ENCODE measurements at places on chromosomes 1 and 21.

DNA sequence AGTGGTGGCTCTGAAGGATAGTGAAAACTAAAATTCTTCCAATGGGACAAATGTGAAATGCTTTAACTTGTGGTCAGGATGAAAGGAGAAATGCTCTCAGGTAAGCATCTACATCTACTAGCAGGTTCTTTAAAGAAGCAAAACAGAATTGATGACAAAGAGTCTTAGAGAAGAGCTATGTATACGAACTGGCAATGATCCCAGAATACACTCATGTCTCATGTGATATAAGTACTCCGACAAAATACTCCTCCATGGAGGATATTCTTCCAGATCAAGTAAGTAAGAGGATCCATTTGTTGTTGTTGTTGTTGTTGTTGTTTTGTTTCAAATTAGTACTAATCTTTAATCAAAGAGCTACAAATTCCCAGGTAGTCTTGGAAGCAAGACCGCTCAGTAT lies 174.0 kb upstream of the ATP1B1 start:
- DNase-seq: no peak

DNA sequence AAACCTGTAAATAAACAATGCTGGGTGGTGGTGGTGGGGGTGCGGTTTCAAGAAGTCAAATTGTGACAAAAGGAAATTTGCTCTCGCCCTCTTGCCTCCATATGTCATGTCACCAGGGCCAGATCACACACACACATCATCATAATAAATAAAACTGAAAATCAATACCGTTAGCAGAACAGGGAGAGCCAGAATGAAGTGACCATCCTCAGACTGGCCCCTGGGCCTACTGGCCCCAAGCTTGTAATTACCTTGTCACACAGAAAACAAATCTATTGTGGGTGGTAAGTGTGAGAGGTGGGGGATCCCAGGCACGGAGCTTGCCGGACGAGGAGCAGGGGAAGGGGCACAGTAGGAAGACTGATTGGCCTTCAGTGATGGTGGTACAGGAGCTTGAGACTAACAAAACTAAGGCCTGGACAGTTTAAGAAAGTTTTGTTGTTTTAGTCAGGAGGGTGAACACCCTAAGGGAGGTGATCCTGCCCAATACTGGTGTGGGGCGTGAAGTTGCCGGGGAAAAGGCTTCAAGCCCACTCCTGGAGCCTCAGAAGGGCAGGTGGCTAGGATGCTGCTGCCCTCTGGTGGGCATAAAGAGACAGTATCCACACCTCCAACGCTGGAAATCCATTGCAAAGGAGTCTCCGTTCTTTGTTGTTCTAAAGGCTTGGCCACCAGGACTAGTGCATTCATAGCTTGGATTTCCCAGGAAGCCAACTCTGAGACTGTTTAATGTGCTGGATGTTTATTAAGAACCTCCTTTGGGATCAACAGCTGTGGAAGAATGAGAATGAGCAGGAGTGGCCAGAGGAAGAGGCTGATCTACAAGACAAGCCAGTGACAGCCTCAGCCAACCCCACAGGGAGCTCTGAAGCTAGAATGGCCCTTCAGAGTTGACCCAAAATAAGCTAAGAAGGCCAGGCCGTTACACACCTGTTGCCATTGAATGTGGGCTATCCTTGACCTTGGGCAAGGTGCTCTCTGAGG lies 8.1 kb upstream of the C1orf216 start:
- peak; percentile 34 for DNase-seq

DNA sequence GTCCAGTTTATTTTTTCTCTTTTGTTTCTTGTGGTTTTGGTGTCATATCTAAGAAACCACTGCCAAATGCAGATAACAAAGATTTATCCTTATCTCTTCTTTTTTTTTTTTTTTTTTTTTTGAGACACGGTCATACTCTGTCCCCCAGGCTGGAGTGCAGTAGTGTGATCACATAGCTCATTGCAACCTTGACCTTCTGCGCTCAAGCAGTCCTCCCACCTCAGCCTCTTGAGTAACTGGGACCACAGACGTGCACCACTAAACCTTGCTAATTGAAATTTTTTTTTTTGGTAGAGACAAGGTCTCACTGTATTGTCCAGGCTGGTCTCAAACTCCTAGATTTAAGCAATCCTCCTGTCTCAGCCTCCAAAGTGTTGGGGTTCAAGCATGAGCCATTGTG lies 8.9 kb downstream of the SLC66A1 start:
- no peak for DNase-seq

GRCh38 chr1:100704473-100704872 lies 15.1 kb upstream of the VCAM1 start:
- no peak for DNase-seq

DNA sequence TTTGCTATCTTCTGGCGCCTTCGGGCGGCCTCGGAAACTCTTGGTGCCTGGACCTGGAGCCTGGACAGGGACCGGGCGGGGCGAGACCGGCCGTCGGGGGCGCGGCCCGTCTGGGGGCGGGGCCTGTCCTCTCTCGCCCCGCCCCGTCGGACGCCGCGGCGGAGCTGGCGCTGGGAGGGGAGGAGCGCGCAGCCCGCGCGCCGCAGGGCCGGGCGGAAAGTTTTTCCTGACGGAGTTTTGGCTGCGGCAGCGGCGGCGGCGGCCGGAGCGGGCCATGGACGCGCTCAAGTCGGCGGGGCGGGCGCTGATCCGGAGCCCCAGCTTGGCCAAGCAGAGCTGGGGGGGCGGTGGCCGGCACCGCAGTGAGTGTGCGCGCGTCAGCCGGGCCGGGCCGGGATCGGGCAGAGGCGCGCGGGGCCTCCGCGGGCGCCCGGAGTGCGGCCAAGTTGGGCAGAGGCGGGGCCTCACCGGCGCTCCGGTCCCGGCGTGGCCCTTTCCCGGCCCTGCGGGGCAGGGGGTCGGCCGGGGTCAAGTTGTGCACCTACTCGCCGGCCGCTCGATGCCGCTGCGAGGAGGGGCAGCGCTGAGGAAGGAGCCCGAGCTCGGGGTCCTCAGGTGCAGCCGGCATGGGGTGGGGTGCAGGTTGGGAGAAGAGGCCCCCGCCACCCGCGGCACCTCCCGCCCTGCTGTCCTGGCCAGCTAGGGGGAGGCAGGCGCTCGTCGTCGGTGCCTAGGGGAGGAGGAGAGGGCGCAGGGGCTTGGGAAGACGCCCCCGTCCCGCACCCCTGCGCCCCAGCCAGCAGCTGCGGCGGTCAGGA lies at the start of gene LDLRAP1:
LDLRAP1 (plus strand) TSS at position 182 of the 818 bp plus-strand sequence; CDS start at position 275, 93 bp downstream.
- DNase-seq: peak; percentile 60

Measured in stimulated activated CD4-positive, alpha-beta T cell treated with anti-CD3 and anti-CD28 coated beads, Interleukin-1b, Interleukin-23, amount 100 ng/mL, for 48 hours (primary cell).